NCI-H2029 treated with DMSO at 0.1 percent for 48 hours (cell line): ENCODE measurements at places on chromosomes 7 and 10.

DNA sequence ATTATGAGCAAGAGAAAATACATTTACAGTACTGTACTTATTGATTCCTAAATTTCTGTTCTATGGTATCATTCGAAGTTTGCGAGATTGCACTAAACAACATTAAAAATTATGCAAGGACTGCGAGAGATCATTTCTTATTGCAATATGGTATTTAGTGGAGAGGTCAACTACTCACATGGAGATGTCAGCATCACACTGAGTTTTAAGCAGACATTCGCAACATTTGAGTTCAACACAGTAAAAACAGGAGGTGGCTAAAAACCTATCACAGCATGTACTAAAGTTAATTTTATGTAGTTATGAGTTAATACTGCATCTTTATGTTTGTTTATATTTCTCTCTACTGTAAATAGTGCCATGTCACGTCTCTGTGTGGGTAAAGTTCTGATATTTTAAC lies 53.5 kb downstream of the JMJD1C start:
- no peak for DNase-seq

DNA sequence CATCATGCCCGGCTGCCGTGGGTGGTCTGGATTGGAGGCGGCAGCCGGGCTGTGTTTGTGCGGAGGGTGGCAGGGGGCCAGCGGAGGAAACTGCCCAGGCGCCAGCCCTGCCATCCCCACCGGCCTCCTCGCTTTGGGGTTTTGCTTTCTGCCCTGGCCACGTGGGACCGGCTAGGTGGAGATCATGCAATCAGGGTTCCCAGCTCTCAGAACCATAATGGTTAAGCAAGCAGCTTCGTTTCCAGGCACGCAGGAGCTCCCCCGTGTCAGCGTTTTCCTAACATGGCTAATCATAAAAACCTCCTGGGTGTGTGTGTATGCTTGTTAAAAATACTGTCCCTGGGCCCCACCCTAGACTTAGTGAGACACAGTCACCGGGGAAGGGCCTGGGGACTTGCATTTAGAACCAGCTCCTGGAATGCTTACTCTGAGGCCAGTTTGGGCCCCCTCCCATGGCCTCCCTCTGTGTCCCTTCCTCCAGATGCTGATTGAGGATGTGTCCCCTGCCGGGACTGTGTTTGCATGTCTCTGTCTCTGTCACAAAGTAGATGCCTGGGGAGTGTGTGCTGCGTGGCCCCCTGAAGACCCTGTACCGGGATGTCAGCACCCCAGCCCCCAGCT lies 119.3 kb downstream of the CUX1 start:
- DNase-seq: no peak

- no peak for DNase-seq
Observed at GRCh38 chr10:121490871-121491519, 107.2 kb downstream of the FGFR2 start.

GRCh38 chr10:132048294-132048667 lies 17.5 kb upstream of the JAKMIP3 start:
- peak; percentile 19 for DNase-seq

DNA sequence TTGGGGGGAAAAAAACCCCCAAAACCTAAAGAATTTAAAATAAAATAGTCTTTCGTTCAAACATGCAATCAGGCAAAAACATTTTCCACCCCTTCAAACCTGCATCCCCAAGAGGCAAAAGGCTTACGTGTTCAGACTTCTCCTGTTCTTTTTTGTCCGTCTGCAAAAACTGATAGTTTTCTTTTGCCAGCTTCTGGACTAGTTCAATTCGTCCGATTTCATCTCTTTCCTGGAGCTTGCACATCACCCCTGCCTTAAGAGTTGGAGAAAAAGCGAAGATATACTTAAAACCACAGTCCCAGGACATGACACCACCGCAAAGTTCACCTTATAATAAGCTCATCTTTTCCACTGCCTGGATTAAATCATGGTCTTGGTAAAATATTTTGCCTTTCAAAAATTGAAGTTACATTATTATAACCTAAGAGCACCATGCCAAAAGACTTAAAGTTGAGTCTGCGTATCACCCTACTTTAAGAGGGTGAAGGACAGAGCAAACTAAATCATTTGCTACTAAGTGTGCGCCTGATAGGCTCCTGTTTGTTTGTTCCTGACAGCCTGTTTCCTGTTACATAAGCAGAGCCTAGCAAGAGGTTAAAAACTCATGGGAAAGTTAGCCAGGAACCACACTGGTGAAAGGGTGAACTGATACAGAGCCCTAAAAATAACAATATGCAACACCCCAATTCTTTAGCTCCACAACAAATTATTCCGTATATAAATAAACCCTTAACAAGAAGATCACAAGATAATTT lies 137.0 kb downstream of the RAPGEF5 start:
- DNase-seq: no peak

DNA sequence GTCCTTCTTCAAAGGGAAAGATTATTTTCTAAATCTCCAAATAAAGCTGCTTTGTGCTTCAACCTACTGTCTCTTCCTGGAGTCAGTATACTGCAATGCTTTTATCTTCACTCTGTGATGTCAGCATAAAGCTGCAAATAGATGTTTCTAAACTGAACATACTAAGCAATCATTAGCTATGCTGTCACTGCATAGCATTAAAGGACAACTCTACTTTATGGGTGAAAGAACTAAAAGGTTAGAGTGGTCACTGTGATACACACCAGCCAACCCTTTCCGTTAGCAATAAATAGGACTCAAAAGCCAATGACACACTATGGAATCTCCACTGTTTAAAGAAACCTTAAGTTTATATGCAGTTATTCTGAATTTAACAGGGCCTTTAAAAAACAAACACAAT lies 1.8 kb downstream of the CCDC186 start:
- no peak for DNase-seq
